ENCODE measurements at places on chromosomes 5 and 9. TPM values are rescaled to one million over a fixed set of nuclear protein-coding genes. Genes with fewer than 3 reads are reported as not detected.

Gene ZNF454
- 1.3 TPM for total RNA-seq

Gene AK8
- 0.13 TPM for total RNA-seq

Gene GNAQ
- total RNA-seq = 79.3 TPM

Gene SOX30
- not detected for total RNA-seq

Gene FAM221B
- total RNA-seq = not detected

Gene RALGPS1
- total RNA-seq = 3.7 TPM

Gene LCN2
- not detected for total RNA-seq

Gene PLAC8L1
- total RNA-seq = not detected

Gene EIF4EBP3
- 1.7 TPM for total RNA-seq

Gene GPR151
- not detected for total RNA-seq

Gene TERT
- total RNA-seq = under 0.01 TPM

Gene BAAT
- total RNA-seq = 0.07 TPM

Gene WNT8A
- total RNA-seq = not detected

Gene KCNV2
- not detected for total RNA-seq

Gene ANKRD31
- total RNA-seq = 0.07 TPM

Gene TAF11L5
- total RNA-seq = not detected

Gene ITGA1
- 3.5 TPM for total RNA-seq

Gene PCDHB13
- total RNA-seq = 0.22 TPM

Gene SLC9A3
- 1.5 TPM for total RNA-seq

Gene IL9
- not detected for total RNA-seq

Gene SPINK1
- total RNA-seq = not detected

Gene TXNDC8
- not detected for total RNA-seq

Gene BRINP1
- total RNA-seq = 0.14 TPM

Gene RETREG1
- 0.27 TPM for total RNA-seq
